ENCODE measurements at places on chromosomes 6 and 20. TPM values are rescaled to one million over a fixed set of nuclear protein-coding genes. Genes with fewer than 3 reads are reported as not detected.

Gene VPS16
- 40.5 TPM for total RNA-seq

Gene CAPN11
- total RNA-seq, result 0.55 TPM

Gene TRIM40
- not detected for total RNA-seq

DNA sequence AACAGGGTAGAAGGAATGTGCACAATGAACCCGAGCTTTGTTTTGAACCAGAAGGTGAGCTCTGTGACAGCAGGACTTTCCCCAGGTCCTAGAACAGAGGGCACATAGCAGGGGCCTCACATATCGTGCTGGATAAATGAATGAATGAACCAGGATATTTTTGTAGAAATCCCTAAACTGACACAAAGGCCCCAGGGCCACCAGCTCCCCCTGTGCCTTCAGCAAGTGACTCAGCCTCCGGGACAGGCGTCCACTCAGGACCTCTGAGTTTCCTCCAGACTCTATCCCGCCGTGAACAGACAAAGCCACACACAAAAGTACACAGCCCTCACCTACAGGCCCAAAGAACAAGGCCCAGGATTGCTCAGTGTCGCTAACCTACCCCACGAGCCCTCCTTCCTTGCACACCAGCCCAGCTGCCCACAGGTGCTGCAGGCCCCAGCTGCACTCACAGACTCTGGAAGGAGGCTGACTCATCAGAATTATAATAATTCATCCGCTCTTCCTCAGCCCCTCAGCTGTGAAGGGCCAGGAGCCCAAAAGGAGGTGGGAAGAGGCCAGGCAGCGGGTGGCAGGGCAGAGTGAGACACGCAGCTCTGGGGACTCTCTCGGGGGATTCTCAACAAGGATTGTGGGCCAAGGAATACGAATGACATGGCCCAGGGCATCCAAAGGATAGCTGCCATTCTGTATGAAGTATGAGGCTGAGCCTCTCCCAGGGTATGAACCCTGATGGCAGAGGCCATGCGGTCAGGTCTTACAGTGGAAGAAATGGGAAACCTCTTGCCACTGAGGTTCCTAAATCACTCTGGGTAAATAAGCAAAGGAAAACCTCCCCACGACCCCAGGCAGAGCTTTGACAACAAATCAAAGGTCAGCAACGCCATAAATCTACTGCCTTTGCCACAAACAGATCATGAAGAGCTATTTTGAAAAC, 40.9 kb downstream of the SUMO4 start:
- DNase-seq, result no peak
- H3K27ac ChIP-seq, result no peak overlapping the region
- no peaks in the 10 kb centered on the region for H3K4me1 ChIP-seq
- no peaks in the 10 kb centered on the region for H3K36me3 ChIP-seq

GRCh38 chr6:25366903-25367545, 87.8 kb downstream of the CARMIL1 start:
- no peak for DNase-seq
- peak overlapping the region; percentile 28 for H3K27ac ChIP-seq
- peaks cover 40% of the 10 kb centered on the region for H3K4me1 ChIP-seq
- no peak overlapping the region for H3K4me3 ChIP-seq
- no peaks in the 10 kb centered on the region for H3K27me3 ChIP-seq

GRCh38 chr6:114428341-114428740, 85.5 kb upstream of the HS3ST5 start:
- H3K4me1 ChIP-seq, result no peaks in the 10 kb centered on the region
- no peaks in the 10 kb centered on the region for H3K27me3 ChIP-seq
- no peak for DNase-seq
- H3K4me3 ChIP-seq, result no peak overlapping the region
- no peak overlapping the region for H3K27ac ChIP-seq
- H3K36me3 ChIP-seq, result no peaks in the 10 kb centered on the region

DNA sequence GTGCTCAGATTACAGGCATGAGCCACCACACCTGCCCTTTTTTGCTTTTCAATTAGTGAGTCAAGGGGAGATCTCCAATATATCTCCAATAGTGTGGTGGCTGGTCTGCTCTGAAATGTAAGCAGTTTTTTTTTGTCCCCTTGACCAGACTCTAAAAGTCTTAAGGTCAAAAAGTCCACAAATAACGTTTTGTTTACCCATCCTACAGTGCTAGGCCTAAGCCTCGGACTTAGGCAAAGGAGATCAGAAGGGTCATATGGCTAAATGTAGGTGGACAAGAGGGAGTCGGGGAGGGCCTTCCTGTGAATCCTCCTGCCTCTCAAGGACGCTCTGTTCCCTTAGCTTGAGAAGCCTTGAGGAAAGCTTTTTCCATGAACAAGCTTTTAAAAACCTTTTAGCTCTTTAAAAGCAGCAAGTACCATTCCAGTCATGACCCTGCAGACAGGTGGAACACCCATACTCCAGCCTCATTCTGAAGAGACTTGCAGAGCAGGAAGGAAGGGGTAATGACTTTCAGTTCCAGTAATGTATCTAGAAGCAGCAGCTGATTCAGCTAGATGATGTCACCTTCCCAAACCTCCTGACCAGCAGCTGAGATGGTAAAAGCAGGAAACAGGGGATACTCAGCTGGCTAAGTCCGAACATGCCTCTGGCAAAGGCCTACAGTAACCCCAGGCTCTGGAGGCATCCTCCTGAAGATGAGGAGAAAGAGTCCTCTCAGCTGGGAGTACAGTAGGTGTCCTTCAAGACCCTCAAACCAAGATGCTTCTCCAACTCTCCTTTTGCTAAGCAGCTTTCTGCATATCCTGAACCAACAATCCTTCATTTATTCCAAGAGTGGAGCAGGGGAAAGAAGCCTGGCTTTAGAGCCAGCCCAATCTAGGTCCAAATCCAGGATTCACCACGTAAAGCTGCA, 23.6 kb downstream of the BCL2L1 start:
- peaks cover 33% of the 10 kb centered on the region for H3K36me3 ChIP-seq
- no peaks in the 10 kb centered on the region for H3K27me3 ChIP-seq
- H3K4me3 ChIP-seq, result no peak overlapping the region
- peak overlapping the region; percentile 82 for H3K27ac ChIP-seq
- DNase-seq, result no peak

- H3K27ac ChIP-seq, result no peak overlapping the region
- DNase-seq, result no peak
- no peak overlapping the region for H3K4me3 ChIP-seq
- H3K4me1 ChIP-seq, result no peaks in the 10 kb centered on the region
Observed at GRCh38 chr20:62993856-62994494, 12.8 kb downstream of the BHLHE23 start.

DNA sequence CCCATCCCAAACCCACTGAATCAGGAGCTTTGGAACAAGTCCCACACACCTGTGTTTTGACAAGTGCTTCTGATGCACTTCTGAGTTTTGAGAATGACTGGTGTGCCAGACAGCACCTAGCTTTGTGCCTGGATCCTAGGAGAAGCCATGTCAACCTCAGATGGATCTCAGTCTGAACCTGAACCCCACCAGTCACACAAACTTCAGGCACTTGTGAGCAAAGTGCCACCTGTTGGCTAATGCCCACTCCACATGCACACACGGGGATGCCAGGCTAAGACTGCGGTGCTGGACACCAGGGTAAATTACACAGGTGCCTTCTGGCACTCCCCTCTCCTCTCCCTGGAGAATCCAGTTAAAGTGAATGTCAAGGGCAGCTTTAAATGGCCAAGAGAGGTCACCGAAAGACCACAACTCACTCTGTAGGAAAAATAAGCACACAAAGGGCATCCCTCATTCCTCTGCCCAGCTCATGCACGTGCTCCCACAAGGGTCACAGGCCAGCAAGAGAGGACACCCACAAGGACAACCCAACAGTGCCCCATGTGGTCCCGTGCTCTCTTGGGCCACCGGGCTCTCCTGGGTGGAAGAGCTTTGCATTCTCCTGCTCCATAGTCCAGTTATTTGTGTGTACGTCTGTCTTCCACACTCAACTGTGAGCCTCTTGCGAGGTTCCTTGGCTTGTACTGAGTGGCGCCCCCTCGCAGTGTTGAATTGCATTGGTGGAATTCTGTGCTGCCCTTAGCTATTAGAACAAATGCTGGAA, 45.6 kb downstream of the TAF8 start:
- H3K27ac ChIP-seq, result no peak overlapping the region
- no peaks in the 10 kb centered on the region for H3K36me3 ChIP-seq
- DNase-seq, result no peak
- H3K4me1 ChIP-seq, result peaks cover 28% of the 10 kb centered on the region

DNA sequence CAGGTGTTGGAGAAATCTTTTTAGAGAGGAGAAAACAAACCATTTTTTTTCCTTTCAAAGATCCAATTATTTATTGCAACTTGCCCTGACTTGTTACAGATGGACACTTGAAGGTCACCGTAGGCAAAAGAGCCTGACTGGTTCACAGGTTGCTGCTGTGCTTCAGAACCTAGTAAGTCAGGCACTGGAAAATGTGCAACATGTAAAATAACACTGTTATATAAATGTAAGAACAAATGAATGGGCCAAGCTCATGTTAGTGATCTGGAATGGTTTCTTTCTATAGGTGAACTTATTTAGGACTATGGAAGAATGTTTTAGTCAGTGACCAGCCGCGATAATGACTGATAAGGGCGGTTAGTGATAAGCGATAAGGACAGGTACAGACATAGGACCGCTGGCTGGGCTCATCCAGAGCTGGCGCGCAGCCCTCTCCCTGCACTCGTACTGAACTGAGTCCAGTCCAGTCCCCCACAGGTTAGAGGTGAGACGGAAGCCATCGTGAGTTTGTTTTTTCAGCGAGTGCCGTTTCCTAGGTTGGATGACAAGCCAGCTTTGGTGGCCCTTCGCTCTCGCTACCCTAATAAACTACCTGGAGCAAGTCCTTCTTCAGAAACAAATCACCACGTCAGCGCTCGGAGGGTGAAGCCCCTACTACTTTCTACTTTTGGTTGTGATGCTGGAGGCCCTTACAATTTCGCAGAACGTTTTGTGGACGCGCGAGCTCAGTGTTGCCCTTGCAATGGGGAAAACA, 94.4 kb upstream of the PRDM1 start:
- no peaks in the 10 kb centered on the region for H3K36me3 ChIP-seq
- H3K27ac ChIP-seq, result peak overlapping the region; percentile 85
- H3K4me1 ChIP-seq, result peaks cover 19% of the 10 kb centered on the region
- DNase-seq, result no peak
- no peaks in the 10 kb centered on the region for H3K27me3 ChIP-seq
- peak overlapping the region; percentile 87 for H3K4me3 ChIP-seq

Measured in upper lobe of left lung (tissue), 6 donors.